ENCODE measurements at places on chromosomes 2 and 18.
A peak's percentile ranks its signal among the peaks of the same experiment; 100 is the strongest.

DNA sequence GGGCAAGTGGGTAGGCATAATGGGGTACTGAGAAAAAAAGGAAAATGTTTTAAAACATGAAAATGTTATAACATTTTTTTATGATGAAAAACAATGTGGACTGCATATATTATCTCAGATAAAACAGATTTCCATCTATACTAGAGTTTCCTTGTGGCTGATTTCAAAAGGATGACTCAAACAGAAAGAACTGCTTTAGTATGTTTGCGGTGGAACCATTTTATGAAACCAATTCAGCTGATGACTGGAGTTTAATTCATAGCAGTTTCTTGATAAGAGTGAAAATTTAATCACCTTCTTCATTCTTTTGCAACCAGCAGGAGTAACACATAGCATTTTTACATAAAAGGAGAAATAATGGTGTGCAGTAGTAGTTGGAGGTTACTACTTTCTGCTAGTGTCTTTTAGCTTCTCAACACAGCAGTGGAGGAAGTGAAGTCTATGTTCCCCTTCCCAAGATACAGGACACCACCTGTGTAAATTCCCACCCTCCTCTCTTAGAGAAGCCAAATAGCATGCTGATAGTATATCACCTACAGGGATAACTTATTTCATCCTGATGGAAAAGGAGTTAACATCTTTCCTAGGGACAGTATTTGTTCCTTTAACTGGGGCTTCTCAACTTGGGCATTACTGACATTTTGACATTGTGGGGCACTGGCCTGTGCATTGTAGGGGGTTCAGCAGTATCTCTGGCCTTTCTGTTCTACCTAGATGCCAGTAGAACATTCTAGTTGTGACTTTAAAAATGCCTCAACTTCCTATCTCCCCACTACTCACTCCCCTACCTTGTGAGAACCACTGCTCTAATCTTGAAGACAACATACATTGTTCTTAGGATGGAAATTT lies 29.9 kb downstream of the PELI1 start:
- no peak for DNase-seq

GRCh38 chr18:48842259-48843061 lies 108.3 kb downstream of the SMAD7 start:
- DNase-seq, result no peak

DNA sequence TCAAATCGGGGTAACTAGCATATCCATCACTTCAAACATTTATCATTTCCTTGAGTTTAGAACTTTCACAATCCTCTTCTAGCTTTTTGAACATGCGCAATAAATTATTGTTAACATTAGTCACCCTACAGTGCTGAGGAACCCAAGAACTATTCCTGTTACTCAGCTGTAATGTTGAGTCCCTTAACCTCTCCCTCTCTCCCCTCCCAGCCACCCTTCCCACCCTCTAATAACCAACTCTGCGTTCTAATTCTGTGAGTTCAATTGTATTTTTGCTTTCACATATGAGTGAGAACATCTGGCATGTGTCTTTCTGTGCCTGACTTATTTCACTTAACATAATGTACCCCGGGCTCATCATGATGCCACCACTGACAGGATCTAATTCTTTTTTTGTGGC lies 78.6 kb upstream of the RANBP2 start:
- DNase-seq, result no peak

GRCh38 chr2:222289278-222290160 lies 9.3 kb downstream of the PAX3 start:
- DNase-seq, result no peak

DNA sequence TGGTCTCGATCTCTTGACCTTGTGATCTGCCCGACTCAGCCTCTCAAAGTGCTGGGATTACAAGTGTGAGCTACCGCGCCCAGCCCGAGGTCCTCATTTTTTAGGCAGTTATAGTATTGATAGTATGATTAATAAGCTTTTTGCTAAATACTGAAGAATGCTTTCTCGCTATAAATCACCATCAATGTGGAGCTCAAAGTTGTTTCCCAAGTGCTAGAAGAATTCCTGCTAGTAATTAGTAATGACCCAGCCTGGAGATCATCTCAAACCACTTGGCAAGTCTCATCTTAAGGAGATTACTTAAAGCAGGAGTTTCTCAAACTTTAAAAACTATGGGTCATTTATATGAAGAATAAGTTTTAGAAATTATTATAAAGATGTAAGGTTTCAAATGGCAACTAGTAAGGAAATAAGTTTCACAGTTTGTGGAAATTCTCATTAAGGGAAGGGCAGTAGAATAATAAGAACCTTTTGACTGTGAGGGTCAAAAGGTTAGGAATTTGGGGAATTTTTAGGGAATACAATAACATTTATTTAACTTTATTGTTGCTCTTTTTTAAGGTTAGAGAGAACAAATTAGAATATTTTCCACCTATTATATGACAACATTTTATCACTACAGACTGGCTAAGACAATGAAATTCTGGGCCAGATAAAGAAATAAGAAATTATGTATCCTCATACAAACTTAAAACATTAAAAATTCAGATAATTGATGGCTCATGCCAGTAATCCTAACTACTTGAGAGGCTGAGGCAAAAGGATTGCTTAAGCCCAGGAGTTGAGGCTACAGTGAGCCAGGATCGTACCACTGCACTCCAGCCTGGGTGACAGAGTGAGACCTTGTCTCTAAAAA lies 148.6 kb upstream of the MAP3K20 start:
- no peak for DNase-seq

- DNase-seq, result no peak
Measured at GRCh38 chr18:11323359-11323819, 174.0 kb upstream of the PIEZO2 start.

DNA sequence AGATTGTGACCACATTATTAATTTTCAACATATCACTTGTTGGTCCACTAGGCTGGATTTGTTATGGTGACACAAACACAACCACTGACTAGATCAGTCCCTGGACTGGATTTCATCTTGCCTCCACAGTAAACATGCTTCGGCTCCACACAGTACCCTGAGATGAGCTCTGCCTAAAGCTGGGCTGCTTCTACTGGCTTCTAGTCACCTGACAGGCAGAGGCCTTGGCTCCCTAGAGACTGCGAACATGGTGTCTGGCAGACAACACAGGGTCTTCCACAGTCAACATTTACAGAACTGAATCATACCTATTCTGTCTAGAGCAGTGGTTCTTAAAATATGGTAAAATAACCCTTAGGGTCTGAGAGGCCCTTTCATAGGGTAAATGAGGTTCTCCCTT lies 69.2 kb downstream of the RIT2 start:
- DNase-seq, result no peak

DNA sequence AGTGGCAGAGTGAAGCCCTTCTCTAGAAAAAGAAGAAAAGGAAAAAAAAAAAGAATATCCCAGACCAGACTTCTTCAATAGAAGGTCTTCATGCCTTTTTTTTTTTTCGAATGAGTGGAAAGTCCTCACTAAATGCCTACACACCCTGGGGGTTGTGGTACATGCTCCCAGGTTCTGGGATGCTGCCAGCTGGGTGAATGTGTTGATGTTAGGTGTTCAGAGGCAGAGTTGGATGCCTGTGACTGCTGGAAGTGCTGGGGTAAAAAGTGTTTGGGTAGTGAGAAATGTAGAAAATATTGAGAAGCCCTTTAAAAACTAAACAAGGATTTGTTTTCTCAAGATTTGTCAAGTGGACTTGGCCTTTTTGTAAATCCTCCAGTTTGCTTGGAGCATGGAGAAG lies 318.6 kb downstream of the SLC4A3 start:
- no peak for DNase-seq

DNA sequence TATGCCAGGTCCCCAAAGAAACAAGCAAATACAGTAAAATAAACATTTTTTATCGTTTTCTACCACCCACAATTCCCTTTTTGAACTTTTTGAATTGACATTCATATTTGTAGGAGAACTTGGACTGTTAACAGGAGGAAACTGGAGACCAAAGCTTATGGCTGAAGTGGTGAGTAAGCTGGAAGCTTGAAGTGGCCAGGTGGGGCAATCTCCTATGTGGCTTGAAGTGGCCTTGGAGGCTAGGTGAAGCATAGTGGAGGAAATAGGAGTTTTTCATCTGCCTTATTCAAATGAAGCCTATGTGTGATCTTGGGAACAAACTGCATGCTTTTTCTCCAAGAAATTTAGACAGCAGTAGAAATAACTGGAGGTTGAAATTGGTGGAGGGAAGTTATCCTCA lies 962.9 kb upstream of the FANCL start:
- no peak for DNase-seq

DNA sequence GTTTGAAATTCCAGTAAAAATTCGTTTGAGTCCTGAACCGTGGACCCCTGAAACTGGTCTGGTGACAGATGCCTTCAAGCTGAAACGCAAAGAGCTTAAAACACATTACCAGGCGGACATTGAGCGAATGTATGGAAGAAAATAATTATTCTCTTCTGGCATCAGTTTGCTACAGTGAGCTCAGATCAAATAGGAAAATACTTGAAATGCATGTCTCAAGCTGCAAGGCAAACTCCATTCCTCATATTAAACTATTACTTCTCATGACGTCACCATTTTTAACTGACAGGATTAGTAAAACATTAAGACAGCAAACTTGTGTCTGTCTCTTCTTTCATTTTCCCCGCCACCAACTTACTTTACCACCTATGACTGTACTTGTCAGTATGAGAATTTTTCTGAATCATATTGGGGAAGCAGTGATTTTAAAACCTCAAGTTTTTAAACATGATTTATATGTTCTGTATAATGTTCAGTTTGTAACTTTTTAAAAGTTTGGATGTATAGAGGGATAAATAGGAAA lies 80.7 kb downstream of the ACSL3 start:
- no peak for DNase-seq

- DNase-seq, result no peak
Measured at GRCh38 chr2:207437524-207438143, 92.1 kb upstream of the CREB1 start.

- DNase-seq, result no peak
Measured at GRCh38 chr2:4597400-4597799, 894.0 kb downstream of the DCDC2C start.

GRCh38 chr2:161312996-161313395 lies 4.8 kb downstream of the PSMD14 start:
- no peak for DNase-seq

- DNase-seq, result no peak
Measured at GRCh38 chr18:32520771-32521170, 50.1 kb upstream of the GAREM1 start.

GRCh38 chr18:49047540-49047939 lies 96.8 kb upstream of the SMAD7 start:
- DNase-seq, result no peak

GRCh38 chr2:238280083-238280825 lies 8.2 kb downstream of the PER2 start:
- DNase-seq, result no peak

- no peak for DNase-seq
Measured at GRCh38 chr2:162261032-162261945, 18.0 kb upstream of the FAP start.

- DNase-seq, result no peak
Measured at GRCh38 chr2:65940856-65941255, 494.1 kb upstream of the MEIS1 start.

- no peak for DNase-seq
Measured at GRCh38 chr2:158893026-158893425, 75.4 kb upstream of the TANC1 start.

DNA sequence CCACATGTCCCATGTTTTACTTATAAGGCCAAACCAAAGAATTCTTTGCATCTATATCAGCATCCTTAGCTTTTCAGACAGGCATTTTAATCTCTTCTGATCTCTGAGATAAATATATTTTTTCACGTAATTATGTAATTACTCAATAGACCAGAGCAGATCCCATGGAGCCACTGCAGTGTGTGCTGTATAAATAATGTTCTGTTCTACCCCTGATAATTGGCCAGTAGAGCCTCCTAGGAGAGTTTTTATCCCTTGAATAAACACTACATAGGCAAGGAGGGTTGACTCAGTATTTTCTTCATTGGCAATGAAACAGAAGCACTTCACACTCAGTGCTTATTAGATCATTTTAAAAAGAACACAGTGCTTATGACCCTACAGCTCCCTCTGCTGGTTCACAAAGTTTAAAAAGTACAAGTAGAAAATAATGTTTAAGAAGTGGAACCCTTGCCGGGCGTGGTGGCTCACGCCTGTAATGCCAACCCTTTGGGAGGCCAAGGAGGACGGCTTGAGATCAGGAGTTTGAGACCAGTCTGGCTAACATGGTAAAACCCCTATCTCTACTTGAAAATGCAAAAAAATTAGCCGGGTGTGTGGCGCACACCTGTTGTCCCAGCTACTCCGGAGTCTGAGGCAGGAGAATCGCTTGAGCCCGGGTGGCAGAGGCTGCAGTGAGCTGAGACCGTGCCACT lies 91.9 kb downstream of the PPP1R1C start:
- peak; percentile 87 for DNase-seq

- DNase-seq, result no peak
Measured at GRCh38 chr2:241895712-241896641, 26.4 kb downstream of the RTP5 start.

- DNase-seq, result no peak
Measured at GRCh38 chr2:145258903-145259579, 739.1 kb upstream of the ZEB2 start.

DNA sequence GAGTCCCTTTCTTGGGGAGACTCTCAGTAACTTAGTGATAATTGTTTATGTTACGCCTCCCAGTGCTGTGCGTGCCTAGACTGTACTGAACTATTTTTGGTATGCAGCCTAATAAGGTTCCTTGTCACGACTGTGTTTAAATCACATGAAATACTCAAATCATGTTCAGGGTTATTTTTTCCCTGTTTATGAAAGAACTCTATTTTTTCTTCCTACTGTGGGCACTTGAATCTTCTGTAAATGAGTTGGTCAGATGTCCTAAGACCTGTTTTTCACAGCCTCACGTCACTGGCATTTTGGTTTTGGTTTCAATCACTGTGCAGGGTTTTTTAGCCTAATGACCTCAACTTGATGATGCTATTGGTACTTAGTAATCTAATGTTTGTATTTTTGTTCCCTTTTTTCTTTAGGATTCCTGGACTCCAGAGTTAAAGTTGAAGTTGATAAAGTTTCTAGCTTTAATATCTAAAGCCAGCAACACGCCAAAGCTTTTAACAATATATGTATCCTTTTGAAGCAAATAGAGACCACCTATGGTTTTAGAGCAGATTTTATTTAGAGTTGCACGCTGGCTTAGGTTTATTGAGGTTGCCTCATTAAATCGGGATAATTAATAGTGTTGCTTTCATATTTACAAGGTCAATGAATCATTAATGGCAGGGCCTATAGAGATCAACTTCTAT lies 24.0 kb downstream of the ARMC9 start:
- no peak for DNase-seq

- DNase-seq, result no peak
Measured at GRCh38 chr2:65278531-65278981, 50.9 kb downstream of the ACTR2 start.

- DNase-seq, result no peak
Measured at GRCh38 chr2:230262246-230262645, 36.7 kb downstream of the SP140 start.

GRCh38 chr2:96679848-96680247 lies 37.3 kb downstream of the FER1L5 start:
- no peak for DNase-seq

GRCh38 chr2:178632729-178633128 lies 152.5 kb downstream of the PLEKHA3 start:
- no peak for DNase-seq

GRCh38 chr18:57094175-57094574 lies 52.7 kb upstream of the BOD1L2 start:
- no peak for DNase-seq
